ENCODE measurements at places on chromosomes 7 and 10.

GRCh38 chr7:107469929-107470328, at the start of gene GPR22:
Gene GPR22 (plus strand): TSS chr7:107470057. CDS start chr7:107474061, 4,004 bp downstream.
- no peak for DNase-seq

DNA sequence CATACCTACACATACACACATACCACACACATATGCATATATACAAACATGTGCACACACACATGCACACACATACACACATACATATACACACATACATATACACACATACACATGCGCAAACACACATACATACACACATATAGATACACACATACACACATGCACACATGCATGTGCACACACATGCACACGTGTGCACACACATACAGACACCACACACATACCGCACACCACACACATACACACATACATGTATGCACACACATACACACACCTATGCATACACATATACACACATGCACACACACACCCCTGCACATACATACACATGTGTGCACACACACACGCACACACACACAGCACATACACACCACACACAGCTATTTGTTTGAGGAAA, 236.5 kb downstream of the WDR11 start:
- no peak for DNase-seq

- DNase-seq: no peak
Observed at GRCh38 chr7:151379534-151380198, 30.2 kb downstream of the WDR86 start.

DNA sequence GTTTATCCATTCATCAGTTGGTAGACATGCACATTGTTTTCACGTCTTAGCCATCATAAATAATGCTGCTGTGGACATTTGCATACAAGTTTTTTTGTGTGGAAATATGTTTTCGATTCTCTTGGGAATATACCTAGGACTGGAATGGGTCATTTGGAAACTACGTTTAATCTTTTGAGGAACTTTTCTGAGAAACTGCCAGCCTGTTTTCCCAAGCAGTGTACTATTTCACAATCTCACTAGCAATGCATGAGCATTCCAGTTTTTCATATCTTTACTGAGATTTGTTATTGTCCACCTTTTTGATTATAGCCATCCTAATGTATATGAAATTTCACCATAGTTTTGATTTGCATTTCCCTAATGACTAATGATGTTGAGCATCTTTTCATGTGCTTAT, 95.7 kb upstream of the JAZF1 start:
- peak; percentile 17 for DNase-seq

GRCh38 chr7:83851551-83851950, 202.6 kb upstream of the SEMA3E start:
- DNase-seq: no peak

GRCh38 chr10:52951824-52952223, 179.2 kb upstream of the MBL2 start:
- peak; percentile 35 for DNase-seq

DNA sequence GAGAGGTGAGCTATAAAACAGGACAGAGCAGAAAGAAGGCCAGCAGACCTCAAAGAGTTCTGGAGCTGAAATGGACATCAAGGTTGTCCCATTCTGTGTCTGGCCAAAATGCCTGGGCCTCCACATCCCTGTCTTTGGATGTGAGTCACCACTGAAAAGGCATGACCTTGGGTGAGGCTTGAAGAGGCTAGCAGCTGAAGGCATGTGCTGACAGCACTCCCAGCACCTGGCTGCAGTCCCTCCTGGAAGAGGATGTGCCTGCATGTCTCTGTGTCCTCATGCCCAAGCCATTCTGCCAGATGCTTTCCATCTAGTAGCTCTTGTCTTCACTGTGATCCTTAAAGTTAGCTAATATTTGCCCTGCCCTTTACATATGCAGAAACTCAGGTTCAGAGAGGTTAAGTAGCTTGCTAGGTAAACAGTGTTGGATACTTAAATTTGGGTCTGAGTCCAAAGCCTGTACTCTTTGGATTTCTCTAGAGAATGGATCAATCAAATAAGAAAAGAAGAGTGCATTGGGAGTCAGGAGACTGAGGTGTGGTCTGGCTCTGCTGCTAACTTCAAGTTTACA, 35.8 kb downstream of the HECW1 start:
- DNase-seq: no peak

- no peak for DNase-seq
Observed at GRCh38 chr10:70567603-70568002, 34.9 kb downstream of the PRF1 start.

GRCh38 chr10:126917975-126918908, 13.0 kb downstream of the DOCK1 start:
- DNase-seq: no peak

GRCh38 chr10:132588301-132589013, 50.9 kb downstream of the INPP5A start:
- DNase-seq: peak; percentile 32

DNA sequence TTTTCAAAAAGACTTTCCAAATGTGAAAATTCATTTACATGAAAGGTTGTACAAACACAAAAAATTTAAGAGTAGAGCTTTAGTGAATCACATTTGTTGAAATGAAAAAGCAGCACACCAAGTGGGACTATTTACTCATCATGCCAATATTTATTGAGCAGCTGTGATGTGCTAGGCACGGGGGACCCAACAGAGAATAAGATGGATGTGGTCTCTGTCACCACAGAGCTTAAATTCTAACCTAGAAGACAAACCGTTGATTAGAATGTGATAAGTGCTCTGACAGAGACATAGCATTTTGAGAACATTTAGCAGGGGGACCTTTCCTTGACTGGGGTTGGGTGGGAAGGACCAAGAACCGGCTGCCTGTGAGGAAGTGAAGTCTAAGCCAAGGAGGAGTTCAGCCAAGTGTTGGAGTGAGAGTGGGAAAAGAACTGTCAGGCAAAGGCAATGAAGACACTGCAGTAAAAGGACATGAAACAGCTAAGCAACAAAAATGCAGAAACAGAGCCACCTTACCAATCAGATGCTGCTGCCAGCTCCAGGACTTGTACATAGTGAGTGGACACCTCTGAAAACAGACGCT, 19.1 kb downstream of the ADAM12 start:
- peak; percentile 68 for DNase-seq

DNA sequence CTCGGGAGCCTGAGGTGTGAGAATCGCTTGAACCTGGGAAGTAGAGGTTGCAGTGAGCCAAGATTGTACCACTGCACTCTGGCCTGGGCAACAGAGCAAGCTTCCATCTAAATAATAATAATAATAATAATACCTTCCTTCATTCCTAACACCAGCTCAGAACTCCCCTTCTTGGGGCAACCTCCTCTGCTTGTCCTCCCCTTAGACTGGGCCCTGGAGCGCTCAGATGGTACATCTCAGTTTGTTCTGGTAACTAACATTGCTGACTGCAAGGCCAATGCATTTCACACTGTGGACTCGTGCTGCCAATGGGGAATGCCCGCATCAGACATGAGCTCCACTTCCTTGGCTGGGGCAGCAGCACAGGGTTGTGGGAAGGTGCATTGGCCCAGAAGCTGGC, 77.6 kb downstream of the C10orf105 start:
- DNase-seq: no peak

GRCh38 chr10:34153663-34154382, 661.3 kb downstream of the PARD3 start:
- no peak for DNase-seq

GRCh38 chr10:8116926-8117493, 62.5 kb downstream of the GATA3 start:
- DNase-seq: no peak

All from fibroblast of the aortic adventitia (primary cell).